ENCODE measurements at places on chromosomes 11 and 22.
A peak's percentile ranks its signal among the peaks of the same experiment; 100 is the strongest.

DNA sequence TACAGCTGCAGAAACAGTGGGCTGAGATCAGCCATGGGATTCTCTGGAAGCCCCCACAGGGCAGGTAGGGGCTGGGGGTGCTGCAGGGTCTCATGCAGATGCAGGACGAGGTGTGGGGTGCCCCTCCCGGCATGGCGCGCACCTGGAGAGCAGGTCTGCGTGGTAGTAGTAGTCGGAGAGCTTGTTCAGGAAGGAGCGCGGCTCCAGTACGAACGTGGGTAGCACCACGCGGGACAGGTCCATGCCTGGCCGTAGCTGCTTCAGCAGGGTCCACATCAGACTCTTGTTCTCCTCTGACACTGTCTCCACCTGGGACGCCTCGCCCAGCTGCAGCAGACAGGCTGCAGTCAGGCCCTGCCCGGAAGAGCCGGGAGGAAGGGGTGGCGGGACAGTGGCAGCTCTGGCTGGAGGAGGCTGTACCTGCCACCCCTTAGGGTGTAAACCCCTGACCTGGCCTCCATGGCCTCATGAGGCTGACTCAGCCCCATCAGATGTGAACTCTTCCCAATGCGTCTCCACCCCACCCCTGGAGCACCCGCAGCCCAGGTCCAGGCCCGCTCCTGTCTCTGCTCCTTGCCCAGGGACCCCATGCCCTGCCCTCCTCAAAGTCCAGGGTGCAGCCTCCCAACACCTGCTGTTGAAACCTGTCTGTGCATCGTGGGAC, 47.0 kb upstream of the CARS1 start:
- DNase-seq, result no peak

- DNase-seq, result no peak
These were observed 631.5 kb downstream of the METTL15 start for GRCh38 chr11:28739489-28740280.

DNA sequence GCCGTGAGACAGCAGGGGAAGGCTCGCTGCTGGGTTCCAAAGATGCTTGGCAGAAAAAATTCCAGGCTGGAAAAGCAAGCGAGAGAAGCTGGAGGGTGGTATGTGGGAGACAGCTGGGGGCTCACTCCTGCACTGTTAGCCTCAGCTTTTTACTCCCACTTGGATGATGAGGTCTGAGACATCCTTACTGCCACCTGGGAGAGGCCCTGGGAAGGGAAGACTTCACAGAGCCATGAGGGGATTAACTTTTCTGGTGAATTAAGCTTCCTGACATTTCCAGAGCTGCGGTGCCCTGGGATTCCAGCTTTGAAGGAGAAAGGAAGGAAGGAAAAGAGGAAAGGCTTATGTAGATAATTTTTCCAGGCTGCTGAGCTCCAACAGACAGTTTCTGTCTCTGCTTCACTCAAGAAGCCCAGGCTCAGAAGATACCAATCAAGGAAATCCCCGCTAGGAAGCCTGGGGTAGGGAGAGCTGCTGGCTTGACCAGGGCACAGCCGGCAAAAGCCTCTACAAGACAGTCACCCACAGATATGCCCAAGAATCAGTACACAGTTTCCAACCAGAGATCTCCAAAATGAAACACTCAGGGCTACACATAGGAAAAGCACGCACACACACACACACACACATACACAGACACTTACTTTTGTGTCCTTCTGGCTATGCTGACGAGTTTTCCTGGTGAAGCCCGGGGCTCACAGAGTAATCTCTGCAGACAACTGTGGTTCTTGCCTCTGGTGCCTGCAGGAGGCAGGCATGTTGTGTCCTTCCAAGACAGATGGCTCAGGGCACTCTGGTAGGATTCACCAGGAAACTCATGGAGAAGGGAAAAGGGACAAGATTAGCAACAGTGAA, 907 bp downstream of the MCHR1 start:
- no peak for DNase-seq

GRCh38 chr11:34978236-34979191, 62.1 kb downstream of the PDHX start:
- no peak for DNase-seq

DNA sequence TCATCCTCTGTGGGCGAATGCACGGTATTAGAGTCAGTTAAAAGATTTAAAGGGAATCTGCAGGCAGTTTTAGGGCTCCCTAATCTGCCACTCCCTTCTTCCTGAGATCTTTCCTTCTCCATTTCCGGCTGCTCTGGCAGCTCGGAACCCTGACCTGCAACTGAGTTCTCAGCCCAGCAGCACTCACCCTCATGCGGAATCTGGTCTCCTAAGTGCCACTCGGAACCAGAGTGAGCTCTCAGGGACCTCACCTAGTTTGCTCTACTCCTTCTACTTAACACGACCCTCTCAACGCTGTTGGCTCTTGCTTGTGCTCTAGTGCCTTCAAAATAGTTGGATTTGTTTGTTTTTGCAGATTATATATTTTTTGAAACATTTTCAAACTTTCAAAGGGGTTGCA, 19.3 kb upstream of the IL10RA start:
- no peak for DNase-seq

- no peak for DNase-seq
These were observed 19.0 kb upstream of the CHST1 start for GRCh38 chr11:45684440-45684839.

GRCh38 chr11:131692151-131692550, 321.7 kb downstream of the NTM start:
- DNase-seq, result no peak

DNA sequence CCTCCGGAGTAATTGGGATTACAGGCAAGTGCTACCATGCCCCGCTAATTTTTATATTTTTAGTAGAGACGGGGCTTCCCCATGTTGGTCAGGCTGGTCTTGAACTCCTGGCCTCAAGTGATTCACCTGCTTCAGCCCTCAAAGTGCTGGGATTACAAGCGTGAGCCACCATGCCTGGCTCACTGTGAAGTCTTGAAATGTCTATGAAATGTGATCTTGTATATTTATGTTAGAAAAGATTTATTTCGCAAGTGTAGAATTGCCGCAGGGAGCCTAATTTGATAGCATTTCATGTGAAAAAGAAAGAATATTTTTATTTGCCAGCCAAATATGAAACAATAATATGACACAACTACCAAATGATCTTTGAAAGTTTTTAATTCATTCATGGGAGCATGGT, 52.1 kb downstream of the GRAMD1B start:
- DNase-seq, result no peak

- DNase-seq, result no peak
These were observed 137.2 kb downstream of the COMMD9 start for GRCh38 chr11:36151933-36152580.

DNA sequence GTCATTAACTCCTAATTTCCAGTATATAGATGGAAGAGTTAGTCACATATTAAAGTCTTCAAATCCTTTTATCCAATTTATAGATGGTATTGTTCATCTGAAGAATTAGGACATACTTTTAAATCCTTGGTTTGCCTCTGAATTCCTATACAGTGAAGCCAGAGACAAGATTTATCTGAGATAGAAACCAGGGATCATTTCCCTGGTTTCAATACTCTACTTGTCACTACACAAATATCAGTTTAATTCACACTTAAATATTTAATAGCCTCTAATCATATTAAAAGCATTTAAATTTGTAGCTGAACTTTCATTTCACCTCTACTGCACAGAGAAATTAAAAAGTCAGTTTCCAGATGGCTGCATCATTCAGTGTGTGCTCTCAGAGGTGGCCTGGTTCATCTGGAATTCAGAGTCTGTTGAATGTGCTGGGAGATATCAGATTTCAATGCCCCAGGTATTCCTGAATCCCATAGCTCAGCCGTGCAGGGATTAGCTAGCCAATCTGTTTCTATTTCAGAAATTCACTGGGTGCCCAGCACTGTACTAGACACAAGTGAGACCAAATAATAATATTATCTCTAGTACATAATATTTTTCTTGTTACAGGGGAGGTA, 344.3 kb downstream of the AASDHPPT start:
- no peak for DNase-seq

DNA sequence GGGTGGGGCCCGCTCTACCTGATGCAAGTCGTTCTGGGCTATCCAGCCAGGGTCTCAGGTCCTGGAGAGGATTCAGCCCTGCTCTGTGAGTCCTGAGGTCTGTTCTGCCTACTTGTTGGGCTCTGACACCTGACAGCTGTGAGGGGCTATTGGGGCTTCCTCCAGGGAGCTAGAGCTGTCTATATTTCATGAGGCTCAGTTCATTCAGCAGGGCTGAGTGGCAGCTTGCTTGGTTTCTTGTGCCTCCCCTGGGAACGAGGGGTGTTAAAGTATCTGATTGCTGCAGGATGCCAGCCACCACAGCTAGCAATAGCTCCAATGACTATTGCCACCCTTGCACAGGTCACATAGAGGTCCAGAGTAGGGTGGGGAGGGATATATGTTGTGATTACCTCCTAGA, 26.7 kb downstream of the INSC start:
- DNase-seq, result no peak

DNA sequence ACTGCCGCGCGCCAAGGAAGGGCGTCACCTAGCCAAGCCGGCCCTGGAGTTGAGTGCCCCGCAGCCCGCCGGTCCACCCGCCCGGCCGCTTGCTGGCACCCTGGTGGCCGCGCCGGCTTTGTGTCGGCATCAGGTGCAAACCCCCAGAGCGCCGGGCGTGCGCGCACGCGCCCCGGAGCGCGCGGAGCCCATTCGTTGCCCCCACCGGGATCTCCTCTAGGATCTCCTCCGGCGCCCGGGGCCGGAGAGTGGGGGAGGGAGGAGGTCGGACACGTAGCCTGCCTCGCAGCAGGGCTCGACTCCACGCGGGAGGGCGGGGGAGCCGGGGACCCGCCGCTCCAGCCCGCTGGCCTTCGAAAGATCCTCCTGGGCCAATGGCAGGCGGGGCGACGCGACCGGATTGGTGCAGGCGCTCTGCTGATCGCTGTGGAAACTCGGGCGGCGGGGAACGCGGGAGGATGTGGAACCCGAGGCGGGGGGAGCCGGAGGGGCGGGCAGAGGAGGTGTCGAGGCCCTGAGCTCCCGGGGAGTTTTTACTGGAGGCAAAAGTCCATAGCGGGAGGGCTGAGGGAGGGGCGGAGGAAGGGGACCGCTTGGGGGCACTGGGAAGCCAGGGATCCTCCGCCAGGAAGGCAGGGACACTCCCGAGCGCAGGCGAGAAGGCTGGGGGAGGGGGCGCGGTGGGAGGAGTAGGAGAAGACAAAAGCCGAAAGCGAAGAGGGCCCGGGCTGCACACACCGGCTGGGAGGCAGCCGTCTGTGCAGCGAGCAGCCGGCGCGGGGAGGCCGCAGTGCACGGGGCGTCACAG, at the start of gene FADS2:
Gene FADS2 (plus strand): TSS at position 730 of the 808 bp plus-strand sequence. CDS start 91 bp downstream, outside the sequence.
- DNase-seq, result peak; percentile 96

DNA sequence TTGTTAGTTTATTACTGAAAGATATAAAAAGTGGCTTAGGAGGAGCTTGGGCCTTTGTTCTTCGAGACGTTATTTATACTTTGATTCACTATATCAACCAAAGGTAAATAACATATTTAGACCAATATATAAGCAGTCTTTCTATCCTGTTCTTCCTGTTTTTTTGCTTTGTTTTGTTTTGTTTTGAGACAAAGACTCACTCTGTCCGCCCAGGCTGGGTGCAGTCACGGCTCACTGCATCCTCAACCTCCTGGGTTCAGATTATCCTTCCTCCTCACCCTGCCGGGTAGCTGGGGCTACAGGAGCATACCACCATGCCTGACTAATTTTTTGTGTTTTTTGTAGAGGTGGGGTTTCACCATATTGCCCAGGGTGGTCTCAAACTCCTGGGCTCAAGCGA, 66.8 kb downstream of the ATM start:
- no peak for DNase-seq

DNA sequence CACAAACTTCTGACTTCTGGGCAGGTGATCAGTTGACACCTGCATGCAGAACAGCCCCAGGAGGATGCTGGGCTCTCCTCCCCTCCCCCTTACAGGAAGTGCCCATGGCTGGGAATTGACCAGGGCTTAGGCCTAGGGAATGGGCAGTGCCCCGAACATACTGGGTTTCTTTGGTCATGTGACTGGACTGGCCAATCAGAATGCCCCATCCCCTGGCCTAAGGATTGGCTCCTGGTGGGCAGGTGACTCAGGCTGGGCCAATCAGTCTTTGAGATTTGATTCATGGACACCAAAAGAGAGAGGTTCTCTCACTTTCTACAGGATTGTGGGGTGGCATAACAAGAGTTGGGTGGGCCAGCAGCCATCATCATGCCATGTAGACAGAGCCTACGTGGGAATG, 37.1 kb downstream of the MCM5 start:
- DNase-seq, result peak; percentile 33

- DNase-seq, result no peak
These were observed 25.8 kb downstream of the QSER1 start for GRCh38 chr11:32918427-32918826.

- no peak for DNase-seq
These were observed 1491.4 kb downstream of the LRRC4C start for GRCh38 chr11:39968071-39968470.

DNA sequence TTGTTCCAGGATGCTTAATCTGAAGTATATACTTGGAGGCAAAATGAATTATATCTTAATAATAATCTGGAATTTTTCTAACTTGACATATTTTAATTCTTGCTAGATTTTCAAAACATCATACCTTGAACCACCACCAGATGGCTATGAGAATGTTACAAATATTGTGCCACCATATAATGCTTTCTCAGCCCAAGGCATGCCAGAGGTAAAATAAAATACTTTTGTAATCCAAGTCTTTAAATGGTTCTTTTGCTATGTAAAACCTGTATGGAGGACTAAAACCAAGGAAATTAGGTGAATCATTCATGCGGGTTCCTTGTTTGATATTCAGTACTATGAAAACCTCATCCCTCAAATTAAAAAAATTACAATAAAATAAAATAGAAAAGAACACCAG, 14.4 kb downstream of the NAALAD2 start:
- DNase-seq, result no peak

GRCh38 chr11:127118811-127119210, 118.2 kb upstream of the KIRREL3 start:
- DNase-seq, result no peak

- no peak for DNase-seq
These were observed 6.0 kb upstream of the MAPK11 start for GRCh38 chr22:50276143-50276542.

DNA sequence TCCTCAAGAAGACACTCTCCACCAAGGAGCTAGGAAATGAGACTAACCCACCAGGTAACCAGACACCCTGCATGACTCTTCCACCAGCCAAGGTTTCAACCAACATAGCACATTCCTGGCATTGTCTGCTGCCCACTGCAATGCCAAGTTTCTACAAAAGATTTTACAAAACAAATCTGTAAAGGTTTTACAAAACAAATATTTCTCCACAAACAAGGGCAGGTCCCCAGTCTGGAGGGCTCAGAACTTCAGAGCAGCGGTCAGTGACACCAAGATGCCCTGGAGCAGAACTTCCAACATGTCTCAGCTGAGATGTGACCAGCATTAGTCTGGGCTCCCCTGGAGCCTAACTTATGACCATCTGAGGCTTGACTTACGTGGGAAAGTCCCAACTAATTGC, 14.0 kb downstream of the GALNT18 start:
- DNase-seq, result no peak

Measured in EL (cell line).